SIG-M5 (cell line): ENCODE measurements at places on chromosomes 3 and 15.

DNA sequence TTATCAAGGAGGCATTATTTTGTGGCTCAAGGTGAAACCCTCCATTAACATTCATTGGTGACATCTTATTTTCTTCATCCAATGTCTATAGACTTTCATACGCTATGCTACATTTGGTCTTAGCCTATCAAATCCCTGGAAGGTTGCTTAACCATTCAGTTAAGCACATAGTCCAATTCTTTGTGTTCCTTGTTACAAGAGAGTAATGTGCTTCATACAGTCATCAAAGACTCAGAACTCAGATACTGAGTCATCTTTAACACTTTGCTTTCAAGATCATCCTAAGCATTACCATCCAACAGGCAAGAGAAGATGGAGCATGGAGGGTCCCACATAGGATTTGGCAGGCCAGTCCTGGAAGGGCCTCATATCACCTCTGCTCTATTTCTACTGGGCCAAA lies 1202.1 kb downstream of the ROBO1 start:
- no peak for DNase-seq

DNA sequence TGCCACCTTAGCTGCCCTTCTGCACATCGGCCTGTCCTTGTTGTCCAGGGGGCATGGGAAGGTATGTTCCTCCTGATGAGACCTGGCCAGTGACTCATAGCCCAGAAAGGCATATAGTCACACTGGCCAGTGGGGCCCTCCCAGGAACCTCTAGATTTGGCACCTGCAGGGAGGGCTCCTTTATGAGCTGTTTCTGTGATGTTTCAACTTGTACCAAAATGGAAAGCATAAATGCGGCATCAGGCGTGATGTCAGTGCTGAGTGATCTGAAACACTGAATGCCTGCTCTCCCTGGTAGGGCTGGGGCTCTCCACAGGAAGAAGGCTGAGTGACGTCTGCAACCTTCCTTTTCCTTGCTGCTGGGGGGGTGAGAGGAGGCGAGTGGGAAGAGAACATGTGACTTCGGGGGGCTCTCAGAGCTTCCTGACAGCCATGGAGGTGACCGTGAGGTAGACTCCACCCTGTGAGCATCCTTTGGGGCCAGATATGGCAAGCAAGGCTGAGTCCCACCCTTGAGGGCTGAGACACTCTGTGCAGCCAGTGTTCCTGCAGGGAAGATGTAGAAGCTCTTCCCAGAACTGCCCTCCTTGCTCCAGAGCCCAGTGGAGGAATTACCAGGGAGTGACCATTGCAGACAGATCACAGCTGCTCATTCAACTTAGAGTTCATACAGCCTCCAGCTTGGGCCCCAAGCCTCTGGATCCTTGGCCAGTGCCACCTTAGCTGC lies 37.1 kb upstream of the APEH start:
- no peak for DNase-seq

- DNase-seq: no peak
These were observed 60.5 kb upstream of the KY start for GRCh38 chr3:134711284-134711683.

GRCh38 chr3:141915016-141915415 lies 38.6 kb downstream of the ATP1B3 start:
- DNase-seq: no peak

GRCh38 chr3:39267631-39268548 lies 11.9 kb downstream of the CX3CR1 start:
- no peak for DNase-seq

DNA sequence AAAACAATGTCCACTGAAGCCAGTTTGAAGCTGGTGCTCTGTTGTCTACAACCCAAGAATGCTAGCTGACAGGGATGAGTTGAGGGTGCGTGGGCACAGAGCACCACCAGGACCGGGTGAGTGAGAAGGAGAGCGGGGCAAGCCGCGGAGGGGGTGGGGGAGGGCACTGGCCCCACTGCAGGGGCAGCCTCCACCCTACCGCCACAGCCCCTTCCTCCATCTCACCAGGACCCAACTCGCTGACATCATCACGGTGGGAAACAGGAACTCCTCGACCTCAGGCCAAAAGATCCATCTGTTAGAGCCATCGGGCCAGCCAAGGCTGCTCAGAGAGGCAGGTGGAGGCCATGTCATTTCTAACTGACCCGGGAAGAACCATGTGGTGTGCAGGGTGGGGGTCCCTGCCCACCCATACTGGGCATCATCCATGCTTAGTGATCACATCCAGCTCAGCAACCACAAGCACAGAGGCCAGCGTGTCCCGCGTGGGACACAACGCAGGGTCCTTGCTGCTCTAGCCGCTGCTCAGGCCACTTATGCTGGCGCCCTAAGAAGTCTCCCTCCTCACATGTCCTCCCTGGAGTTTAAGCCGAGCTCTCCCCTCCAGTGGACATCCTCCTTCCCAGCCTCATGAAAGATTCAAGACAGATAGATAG lies 57.6 kb upstream of the GATA2 start:
- no peak for DNase-seq

DNA sequence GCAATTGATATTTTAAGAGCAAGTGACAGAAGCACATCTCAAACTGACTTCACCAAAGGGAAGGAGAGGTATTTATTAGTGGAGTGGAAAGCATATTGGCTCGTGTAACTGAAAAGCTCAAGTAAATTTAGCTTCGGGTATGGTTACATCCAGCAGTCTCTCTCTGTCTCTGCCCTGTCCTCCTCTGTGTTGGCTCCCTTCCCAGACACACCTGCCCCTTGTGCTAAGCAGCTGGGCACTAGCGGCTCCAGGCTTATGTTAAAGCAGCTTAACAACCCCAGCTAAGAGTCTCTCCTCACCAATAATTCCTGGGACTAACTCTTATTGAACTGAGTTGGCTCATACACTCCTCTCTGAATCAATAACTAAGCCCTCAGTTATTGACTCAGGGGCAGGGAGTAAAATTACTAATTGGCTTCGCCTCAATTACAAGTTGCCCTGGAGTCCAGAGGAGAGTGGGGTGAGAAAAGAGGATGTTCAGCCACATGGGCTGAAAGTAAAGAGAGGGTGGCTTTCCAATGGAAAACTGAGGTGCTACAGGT lies 12.8 kb upstream of the SH3BP5 start:
- DNase-seq: no peak

- no peak for DNase-seq
These were observed 38.0 kb downstream of the MEF2A start for GRCh38 chr15:99603828-99604227.

DNA sequence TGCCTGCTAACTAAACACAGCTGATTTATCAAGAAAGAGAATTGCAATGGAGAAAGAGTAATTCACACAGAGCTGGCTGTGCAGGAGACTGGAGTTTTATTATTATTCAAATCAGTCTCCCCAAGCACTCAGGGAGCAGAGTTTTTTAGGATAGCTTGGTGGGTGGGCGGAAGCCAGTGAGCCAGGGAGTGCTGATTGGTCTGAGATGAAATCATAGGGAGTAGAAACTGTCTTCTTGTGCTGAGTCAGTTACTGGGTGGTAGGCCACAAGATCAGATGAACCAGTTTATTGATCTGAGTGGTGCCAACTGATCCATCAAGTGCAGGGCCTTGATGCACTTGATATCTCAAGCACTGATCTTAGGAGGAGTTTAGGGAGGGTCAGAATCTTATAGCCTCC lies 891.9 kb upstream of the CADM2 start:
- DNase-seq: no peak

DNA sequence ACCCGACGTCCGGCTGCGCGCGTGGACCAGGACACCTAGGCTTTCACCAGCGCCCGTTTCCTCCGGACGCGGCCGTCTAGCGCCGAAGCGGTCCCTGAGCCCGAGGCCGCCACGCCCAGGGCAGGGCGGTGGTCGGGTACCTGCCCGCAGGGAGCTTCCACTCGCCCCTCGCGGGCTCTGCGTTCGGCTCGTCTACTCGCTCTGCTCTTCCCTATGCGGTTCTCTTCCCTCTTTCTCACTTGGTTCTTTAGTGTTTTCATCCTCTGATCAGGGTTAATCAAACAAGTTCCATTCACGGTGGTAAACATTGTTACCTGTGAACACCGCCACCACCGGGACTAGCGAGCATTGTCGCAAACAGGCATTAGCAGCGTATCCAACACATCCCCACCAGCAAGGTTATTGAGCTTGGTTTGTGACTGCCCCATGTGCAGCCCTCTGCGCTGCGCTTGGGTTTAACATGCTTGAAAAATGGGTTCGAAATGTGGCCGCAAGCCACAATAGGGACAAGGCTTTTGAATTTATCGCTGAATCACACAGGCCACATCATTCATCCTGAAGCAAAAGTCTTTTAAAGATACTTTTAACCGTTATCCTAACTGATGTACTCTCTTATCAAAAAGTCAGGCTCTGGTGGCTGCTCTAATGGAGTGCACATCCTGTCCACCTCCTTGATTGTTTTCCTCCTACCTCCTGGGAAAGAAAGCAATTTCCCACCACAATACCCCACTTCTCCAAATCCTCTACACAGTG lies 843 bp upstream of the CD47 start:
- DNase-seq: no peak

- DNase-seq: no peak
These were observed 135.1 kb downstream of the RBPMS2 start for GRCh38 chr15:64640146-64640871.

DNA sequence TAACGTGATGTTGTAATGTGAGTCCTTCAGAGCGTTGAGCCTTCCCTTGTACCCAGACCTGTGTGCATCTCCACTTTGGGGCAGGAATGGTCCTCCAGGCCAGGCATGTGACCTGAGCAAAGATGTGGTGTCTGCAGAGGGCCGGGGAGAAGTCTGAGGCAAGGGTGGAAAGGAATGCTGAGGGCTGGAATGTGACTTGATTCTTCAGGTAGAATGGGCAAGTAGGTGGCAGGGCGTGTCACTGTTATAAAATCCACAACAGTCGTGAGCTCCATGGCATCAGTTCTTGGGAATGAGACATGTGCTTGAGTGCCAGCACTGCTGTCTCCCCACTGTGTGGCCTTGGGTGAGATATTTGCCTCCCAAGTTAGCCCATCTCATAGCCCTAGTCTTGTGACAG lies 24.0 kb upstream of the BSN start:
- no peak for DNase-seq

- DNase-seq: no peak
These were observed 15.6 kb downstream of the CADM2 start for GRCh38 chr3:84974347-84974746.

DNA sequence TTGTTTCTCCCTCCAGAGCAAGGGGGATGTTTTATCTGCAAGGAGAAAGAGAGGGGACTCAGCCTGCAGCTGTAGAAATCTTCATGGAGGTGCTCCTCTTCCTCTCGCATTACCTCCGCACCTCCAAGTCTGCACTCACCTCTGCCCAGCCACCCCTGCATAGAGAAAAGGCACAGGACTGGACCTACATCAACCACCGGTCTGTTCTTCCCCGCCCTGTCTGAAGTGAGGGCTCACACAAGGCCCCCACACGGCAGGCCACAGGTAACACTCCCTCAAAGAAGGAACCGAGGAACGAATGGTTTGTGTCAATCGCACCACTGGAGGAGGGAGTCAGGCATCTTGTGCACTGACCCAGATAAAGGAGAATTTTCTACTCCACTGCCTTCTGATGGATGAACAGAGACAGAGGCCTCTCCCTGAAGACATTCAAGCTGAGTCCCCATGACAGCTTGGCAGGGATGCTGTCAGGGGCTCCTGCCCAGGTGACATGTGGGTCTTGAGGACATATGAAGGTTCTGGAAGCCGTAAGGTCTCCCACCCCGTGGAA lies 260.3 kb downstream of the XXYLT1 start:
- no peak for DNase-seq
